ENCODE measurements at places on chromosomes 11 and 22.

DNA sequence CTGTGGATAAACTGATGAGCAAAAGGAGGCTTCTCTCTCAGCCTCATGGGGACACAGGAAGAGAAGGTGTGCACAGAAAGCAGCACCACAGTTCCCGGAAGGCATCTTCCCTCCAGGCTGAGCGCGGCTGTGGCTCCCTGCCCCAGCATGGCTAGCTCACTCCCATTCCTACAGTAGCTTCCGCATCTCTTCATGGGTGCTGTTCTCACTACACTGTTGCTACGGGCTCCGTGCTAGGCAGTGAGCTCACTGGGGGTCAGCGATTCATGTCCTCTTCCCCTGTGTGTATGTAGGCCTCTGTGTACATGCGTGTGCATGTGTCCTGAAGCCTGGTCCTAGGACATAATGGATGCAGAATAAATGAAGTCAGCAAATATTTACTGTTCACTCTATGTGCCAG, 64.3 kb downstream of the MICAL3 start:
- no peak for DNase-seq

- DNase-seq: no peak
Observed at GRCh38 chr11:95514416-95515110, 275.0 kb downstream of the FAM76B start.

GRCh38 chr22:35592418-35592967, 24.6 kb downstream of the MB start:
- DNase-seq: no peak

- no peak for DNase-seq
Observed at GRCh38 chr22:41043722-41044121, 48.7 kb upstream of the EP300 start.

GRCh38 chr22:33350491-33350890, 292.3 kb upstream of the SYN3 start:
- DNase-seq: no peak
